ENCODE measurements at places on chromosomes 13 and 19.

GRCh38 chr19:41883463-41883820, 458 bp downstream of the ARHGEF1 start:
- DNase-seq: no peak

- no peak for DNase-seq
Measured at GRCh38 chr13:98686270-98686669, 66.2 kb downstream of the SLC15A1 start.

DNA sequence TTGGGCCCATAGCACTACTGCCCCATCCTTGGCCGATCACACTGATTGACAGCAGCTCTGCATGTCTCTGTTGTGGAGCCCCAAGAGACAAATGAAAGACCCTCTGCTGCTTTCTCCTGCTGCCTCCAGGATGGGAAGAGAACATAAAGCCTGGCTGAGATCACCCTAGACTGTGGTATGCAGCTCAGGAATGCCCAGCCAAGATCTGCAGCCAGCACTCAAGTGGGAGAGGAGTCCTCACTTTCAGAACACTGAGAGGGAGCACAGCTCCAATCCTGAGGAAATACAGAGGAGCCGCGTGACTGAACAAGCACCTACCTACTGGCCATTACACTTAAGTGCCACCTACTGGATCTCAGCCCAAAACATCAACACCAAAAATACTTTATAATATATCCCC, 203.0 kb downstream of the POSTN start:
- no peak for DNase-seq

DNA sequence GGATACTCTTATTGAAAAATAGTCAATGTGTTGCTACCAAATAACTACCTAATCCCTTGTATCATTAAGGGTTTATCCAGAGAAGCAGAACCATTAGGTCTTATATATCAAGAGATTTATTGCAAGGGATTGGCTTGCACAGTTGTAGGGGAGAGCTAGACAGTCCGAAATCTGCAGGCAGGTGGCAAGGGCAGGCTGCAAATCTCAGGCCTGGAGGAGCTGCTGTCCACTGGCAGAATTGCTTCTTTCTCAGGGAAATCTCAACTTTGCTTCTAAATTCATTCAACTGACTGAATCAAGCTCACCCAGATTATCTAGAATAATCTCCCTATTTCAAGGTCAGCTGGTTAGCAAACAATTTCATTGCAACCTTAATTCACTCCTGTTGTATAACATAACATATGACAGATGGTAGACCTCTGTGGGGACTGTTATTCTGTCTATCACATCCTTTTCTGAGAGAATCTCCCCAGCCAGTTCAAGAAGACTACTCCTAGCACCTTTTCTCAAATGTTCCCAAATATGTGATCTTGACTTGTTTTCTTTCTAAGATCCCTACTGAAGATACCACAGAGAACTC, 194.2 kb downstream of the NHLRC3 start:
- DNase-seq: no peak

- no peak for DNase-seq
Measured at GRCh38 chr13:46202966-46203365, 8.8 kb upstream of the LRRC63 start.

DNA sequence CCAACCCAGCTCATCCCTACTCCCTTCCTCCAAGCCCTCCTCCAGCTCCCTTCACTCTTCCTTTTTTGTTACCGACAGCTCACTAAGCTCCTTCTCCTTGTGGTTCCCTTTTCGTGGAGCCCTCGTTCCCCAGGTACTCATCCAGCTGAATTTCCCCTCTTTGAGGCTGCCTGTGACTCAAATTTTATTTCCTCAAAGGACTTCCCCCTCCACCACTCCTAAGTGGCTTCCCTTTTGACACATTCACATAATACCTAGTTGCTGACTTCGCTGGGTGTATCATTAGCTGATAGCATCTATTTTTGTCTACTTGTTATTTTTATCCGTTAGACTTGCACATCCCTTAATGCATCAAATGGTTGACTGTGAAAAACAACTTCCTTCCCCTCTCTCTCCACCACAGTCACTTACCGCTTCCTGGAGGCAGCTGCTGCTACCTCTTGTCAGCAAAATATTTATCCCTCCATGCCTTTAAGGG, 14.5 kb downstream of the FFAR2 start:
- no peak for DNase-seq

DNA sequence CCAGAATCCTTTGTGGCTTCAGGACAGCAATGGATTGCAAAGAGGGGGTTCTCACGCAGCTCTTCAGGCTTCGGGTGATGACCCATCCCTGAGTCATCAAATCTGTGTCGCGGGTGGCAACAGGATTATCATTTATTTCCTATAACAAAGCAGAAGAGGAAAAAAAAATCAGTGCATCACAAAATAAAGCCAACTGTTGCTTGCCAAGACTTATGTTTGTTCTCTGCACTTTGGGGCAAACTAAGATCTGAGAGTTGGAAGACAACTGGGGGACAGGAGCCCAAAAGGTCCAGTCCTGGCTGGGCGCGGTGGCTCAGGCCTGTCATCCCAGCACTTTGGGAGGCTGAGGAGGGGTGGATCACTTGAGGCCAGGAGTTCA, 6.4 kb downstream of the GNA15 start:
- no peak for DNase-seq

DNA sequence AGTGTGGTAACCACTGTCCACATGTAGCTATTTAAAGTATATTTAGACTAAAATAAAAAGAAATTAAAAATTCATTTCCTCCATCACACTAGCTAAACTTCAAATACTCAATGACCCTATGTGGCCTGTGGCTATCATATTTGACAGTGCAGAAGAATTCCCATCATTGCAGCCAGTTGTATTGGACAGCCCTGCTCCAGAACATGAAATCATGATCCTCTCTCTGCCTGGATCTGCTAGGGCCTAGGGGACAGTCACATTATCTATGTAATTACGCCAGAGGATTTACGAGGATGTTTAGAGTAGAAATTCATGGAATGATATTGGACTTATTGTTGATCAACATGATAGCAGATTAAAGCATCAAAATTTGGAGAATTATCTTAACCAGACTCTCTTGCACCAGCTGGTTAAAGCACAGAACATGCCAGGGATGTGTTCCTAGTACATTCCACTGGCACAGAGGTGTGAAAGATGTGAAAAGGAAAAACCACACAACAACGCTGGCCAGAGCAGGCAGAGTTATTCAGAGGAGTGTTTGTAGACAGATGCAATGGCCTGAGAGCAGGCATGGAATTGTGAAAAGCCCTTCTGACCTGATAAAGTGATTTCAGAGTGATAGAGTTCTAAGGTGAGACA, 108.9 kb upstream of the STARD13 start:
- no peak for DNase-seq

DNA sequence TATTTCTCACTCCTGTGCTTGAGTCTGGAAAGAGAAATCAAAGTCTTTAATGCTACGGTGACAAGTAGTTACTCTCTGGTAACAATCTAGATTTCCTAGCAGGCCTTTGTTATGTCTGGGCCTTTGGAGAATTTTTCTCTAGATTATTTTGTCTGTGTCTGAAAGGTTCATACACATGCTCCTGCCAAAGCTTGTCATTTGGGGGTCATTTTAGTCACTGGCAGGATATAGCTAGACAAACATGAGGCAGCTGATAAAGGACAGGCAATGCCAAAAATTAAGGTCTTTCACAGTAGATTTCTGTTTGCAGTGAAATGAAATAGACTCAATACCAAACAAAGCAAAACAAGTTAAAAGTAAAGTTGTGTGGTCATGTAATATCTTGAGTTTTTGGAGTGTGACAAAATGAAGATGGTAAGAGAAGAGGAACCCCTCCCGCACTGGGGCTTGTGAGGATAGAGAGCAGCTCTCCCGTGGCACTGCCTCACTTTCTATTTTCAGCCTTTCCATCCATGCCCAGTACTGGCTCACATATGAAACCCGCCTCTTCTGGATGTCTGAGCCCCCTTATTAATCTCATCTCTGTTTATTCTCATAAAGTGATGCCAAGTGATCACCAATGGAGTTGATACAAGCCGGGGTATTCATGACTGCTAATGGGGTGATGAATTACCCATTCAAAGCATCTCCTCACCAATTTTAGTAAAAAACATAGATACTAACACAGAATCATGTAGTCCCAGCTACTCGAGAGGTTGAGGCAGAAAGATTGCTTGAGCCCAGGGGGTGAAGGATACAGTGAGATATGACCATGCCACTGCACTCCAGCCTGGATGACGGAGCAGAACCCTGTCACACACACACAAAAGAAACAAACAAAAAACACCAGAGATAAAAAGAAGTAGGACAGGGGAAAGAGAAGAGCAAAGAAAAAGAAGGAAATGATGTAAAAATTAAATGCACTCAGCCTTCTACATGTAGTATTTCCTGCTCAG, 389.3 kb downstream of the FGF14 start:
- no peak for DNase-seq

- no peak for DNase-seq
Measured at GRCh38 chr13:59514316-59514715, 649.4 kb downstream of the DIAPH3 start.

DNA sequence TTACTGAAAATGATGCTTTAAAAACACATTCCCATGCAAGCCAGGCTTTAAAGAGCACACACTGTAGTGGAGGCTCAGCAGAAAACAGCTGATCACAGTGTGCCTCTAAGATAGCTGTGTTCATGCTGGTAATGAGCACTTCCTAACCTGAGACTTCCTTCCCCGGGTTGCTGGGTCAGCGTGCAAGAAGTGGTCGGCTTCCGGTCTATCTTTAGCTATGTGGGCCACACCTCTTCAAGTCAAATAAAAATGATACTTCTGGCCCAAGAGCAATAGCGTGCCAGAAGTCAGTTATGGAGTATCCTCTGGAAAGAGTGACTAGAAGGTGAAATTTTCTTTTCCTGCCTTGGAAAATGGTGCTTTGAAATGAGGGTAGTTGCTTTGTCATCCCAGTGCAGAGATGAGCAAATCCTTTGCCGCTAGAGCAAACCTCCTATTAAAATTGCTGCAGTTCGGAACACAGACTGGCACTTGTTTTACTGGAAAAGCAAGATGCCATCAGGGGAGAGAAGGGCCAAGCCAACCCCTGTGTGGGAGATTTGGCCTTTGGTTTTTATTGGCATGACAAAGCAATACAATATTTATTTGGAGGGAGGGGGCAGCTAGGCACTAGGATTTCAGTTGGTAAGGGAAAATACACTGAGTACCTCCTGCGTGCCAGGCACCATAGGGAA, 64.2 kb downstream of the ARHGAP35 start:
- DNase-seq: no peak

GRCh38 chr19:17335575-17335974, 920 bp upstream of the ANO8 start:
- DNase-seq: no peak

DNA sequence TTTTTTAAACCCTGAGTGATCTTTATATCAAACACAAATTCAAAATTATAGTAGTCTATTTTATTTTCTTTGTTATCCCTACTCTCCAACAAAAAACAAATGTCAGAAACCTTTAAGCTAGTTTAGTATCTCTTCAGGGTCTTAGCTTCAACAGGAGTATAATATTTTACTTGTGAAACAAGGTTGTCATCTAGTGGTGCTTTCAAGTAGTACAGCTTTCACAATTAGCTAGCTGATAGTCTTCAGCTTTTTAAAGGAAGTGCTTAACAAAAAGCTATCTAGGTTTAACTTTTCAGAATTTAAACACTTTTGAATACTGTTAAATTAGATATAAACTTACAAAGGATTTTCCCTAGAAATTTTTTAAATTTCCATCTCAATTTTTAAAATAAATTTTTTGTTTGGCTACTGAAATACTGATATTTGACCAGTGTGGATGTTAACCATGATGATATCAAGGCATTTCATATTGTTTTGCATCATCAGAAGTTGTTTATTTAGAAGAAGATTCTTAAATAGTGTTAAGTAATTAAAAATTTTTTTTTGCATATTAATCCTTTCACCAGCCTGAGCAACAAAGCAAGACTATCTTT, 34.2 kb downstream of the TDRD3 start:
- DNase-seq: no peak

GRCh38 chr13:49062297-49062896, 86.7 kb downstream of the FNDC3A start:
- no peak for DNase-seq

DNA sequence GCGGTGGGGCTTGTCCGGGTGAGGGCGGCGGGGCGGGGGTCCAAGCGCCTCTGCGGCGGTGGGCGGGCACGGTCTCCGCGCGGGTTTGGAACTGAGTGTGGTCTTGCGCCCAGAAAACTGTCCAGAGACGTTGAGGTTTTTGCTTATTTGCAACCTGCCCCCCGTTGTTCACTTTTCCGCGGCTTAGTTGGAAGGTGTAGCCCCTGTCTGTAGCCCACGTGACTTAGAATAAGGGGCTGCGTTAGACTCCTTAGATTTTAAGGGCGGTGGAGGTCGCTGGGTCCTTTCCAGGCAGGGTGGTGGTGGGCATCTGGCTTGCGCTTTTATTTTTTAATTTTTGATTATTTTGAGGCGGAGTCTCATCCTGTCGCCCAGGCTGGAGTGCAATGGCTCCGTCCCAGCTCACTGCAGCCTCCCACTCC, 748 bp downstream of the RPS15 start:
- no peak for DNase-seq

DNA sequence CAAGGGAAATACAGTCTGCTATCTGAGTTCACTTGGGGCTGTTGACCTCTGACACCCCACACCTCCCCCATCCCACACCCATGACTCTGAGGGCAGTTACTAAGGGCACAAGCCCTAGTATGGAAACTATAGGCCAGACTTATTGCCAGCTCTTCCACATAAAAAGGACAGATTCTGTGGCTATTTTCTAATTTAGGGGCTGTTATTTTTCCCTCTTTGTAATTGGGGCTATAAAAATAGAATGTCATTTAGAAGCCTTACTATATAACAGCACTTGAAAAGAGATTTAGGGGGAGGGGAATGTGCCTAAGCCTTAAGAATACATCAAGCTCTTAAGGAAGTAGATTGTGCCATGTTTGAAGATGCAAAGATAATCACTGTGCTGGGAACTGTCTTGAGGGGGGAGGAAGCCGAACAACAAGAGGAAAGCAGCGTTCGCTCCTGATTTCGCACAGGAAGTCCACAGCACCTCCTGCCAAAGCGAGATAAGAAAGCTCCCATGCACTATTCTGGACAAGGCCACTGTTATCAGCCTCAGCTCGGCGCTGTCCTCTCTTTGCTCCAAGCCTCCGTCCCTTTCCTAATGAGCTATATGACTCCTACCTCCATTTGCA, 86.6 kb downstream of the FLT1 start:
- no peak for DNase-seq

DNA sequence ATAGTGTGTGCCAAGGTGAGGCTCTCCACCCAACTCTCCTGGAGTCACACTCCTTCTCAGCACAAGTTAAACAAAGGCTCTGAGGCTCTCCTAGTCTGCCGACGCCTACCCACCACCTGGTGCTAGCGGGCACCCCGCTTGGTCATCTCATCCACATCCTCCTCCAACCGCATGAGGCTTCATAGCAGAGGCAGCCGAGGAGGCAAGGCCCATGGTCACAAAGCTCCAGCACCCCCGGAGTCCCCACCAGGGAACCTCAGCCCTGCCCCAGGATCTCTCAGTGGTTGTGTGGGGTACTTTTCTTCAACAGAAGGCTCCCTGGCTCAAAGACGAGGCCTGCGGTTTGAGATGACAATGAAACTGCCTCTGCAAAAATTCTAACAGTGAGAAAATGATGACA, 43.0 kb downstream of the STK24 start:
- DNase-seq: no peak

DNA sequence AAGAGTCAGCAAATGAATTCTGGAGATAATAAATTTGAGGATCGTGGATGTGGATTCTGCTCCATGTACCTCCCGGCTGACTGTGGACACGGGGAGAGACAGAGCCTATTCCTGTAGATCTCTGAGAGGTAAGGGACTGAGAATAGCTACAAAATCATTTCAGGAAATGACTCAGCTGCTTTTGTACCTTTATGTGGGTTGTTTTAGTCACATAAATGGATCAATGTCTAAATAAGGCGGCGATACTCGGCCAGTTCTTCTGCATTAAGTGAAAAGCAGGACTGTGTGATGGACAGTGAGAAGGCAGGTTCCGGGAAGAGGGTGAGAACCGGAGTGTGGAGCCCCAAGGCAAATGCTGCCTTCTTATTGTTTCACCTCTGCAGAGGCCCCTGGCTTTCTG, 128.1 kb downstream of the EFNB2 start:
- no peak for DNase-seq

Data from NCI-H1048 (cell line).